ENCODE measurements at places on chromosomes 2 and 18. TPM values are rescaled to one million over a fixed set of nuclear protein-coding genes. Genes with fewer than 3 reads are reported as not detected.

GALR1 gene
- total RNA-seq = not detected

FAM110C gene
- total RNA-seq = not detected

HOXD8 gene
- not detected for total RNA-seq

GALNT3 gene
- total RNA-seq = 0.84 TPM

IL36B gene
- total RNA-seq = not detected

KLHL41 gene
- total RNA-seq = 0.34 TPM
